Left ventricle myocardium inferior (tissue), 1 donor: ENCODE measurements at places on chromosomes 6 and 20. TPM values are rescaled to one million over a fixed set of nuclear protein-coding genes. Genes with fewer than 3 reads are reported as not detected.

GABRR1 gene
- not detected for total RNA-seq

DNA sequence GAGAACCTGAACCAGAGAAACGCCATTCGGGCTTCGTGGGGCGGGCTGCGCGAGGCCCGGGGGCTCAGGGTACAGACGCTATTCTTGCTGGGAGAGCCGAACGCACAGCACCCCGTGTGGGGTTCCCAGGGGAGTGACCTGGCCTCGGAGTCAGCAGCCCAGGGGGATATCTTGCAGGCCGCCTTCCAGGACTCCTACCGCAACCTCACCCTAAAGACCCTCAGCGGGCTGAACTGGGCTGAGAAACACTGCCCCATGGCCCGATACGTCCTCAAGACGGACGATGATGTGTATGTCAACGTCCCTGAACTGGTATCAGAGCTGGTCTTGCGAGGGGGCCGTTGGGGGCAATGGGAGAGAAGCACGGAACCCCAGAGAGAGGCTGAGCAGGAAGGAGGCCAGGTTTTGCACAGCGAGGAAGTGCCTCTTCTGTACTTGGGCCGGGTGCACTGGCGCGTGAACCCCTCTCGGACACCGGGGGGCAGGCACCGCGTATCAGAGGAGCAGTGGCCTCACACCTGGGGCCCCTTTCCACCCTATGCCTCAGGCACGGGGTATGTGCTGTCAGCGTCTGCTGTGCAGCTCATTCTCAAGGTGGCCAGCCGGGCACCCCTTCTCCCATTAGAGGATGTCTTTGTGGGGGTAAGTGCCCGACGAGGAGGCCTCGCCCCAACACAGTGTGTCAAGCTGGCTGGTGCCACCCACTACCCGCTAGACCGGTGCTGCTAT lies 904 bp downstream of the B3GALT4 start:
- no peaks in the 10 kb centered on the region for H3K27me3 ChIP-seq
- H3K4me1 ChIP-seq = peaks cover 67% of the 10 kb centered on the region
- peak overlapping the region; percentile 97 for H3K27ac ChIP-seq
- H3K4me3 ChIP-seq = peak overlapping the region; percentile 88
- no peak for DNase-seq

- H3K27ac ChIP-seq = peak overlapping the region; percentile 94
- peaks cover 5% of the 10 kb centered on the region for H3K36me3 ChIP-seq
- peaks cover 21% of the 10 kb centered on the region for H3K27me3 ChIP-seq
- H3K4me3 ChIP-seq = peak overlapping the region; percentile 80
Observed at GRCh38 chr20:609371-609964, 641 bp downstream of the TCF15 start.

DNA sequence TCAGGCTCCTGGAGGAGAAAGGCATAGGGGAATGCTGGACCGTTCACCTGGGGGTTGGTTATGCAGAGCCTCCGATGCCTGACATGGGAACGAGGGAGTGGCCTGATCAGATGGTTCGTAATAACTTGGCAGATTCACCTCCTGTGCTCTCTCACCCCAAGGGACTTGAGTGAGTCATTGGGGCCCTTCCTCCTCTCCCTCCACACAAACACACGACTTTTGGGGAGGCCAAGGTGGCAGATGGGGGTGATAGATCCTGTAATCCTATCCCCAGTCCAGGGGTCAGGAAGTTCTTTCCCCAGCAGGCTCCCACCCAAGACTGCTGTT lies 45.6 kb upstream of the ARFGEF2 start:
- H3K27me3 ChIP-seq = no peaks in the 10 kb centered on the region
- no peak overlapping the region for H3K27ac ChIP-seq
- H3K36me3 ChIP-seq = no peaks in the 10 kb centered on the region

TBX18 gene
- 3.5 TPM for total RNA-seq

DNA sequence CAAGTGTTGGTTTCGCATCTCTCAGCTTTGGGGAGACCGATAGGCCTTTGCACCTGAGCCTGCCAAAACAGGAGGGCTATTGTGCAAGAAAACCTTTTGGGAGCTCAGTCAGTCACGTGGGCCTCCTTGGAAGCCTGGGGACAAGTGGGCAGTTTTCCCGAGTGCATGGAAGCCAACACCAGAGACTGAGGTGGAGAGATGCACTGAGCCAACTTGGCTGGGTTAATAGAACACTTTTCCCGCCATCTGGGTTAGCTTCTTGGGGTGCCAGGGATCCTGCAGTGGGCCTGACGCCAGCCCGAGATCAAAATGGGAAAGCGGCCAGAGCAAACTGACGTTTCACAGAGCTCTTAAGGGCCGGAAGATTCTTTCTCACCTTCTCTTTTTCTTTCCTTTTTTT lies 2.8 kb upstream of the OOEP start:
- no peak for DNase-seq
- H3K4me3 ChIP-seq = no peak overlapping the region
- H3K27ac ChIP-seq = no peak overlapping the region
- H3K36me3 ChIP-seq = no peaks in the 10 kb centered on the region
- H3K27me3 ChIP-seq = no peaks in the 10 kb centered on the region

GGTLC1 gene
- not detected for total RNA-seq

DNA sequence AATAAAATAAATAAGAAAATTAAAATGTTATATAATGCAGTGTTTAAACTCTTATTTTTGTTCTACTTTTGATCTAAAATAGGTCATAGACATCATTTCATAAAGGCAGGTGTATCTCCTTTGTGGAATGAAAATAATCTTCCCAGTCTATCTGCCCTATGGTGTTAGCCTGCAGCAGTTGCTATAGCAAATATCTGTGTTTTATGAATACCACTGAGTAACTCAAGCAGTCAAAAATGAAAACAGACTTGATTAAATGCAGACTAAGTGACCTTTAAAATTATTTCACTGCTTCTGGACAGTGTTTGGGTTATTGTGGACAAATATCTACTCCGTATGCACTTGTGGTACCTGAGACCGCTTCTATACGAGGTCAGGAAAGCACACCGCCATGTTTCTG lies 11.8 kb downstream of the HTR1B start:
- DNase-seq = no peak
- no peaks in the 10 kb centered on the region for H3K27me3 ChIP-seq
- H3K36me3 ChIP-seq = no peaks in the 10 kb centered on the region
- no peak overlapping the region for H3K27ac ChIP-seq

SEMG1 gene
- total RNA-seq = not detected

- H3K36me3 ChIP-seq = peaks cover 44% of the 10 kb centered on the region
- DNase-seq = no peak
- no peak overlapping the region for H3K27ac ChIP-seq
- H3K27me3 ChIP-seq = no peaks in the 10 kb centered on the region
- peaks cover 17% of the 10 kb centered on the region for H3K4me1 ChIP-seq
Observed at GRCh38 chr6:129469070-129469662, 240.8 kb downstream of the ARHGAP18 start.

IPCEF1 gene
- total RNA-seq = 1.7 TPM

- H3K4me1 ChIP-seq = peaks cover 29% of the 10 kb centered on the region
- no peak overlapping the region for H3K27ac ChIP-seq
- H3K36me3 ChIP-seq = no peaks in the 10 kb centered on the region
- H3K27me3 ChIP-seq = peaks cover 46% of the 10 kb centered on the region
- H3K4me3 ChIP-seq = no peak overlapping the region
Observed at GRCh38 chr20:63343460-63344445, 17.4 kb downstream of the CHRNA4 start.

- peaks cover 25% of the 10 kb centered on the region for H3K36me3 ChIP-seq
- H3K27ac ChIP-seq = no peak overlapping the region
- H3K27me3 ChIP-seq = no peaks in the 10 kb centered on the region
- peaks cover 17% of the 10 kb centered on the region for H3K4me1 ChIP-seq
- no peak overlapping the region for H3K4me3 ChIP-seq
Observed at GRCh38 chr20:37759052-37759553, 65.3 kb downstream of the CTNNBL1 start.

DNA sequence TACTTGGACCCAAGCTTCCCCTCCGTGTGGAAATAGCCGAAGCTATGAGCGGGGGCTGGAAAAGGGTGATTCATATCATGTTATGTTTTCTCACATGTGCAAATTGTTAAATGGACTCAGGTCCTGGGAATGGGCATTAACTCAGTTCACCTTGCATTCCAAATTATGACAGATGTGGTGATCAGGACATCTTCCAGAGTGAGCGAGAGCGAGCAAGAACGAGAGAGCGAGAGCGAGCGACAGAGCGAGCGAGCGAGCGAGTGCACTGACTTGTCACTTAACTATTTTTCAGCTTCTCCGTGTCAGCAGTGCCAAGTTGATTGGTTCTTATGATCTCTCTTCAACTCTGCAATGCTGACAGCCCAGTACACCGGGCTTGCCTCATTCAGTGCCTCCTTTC lies 437.4 kb upstream of the NRSN1 start:
- H3K27ac ChIP-seq = no peak overlapping the region
- H3K4me1 ChIP-seq = no peaks in the 10 kb centered on the region
- H3K27me3 ChIP-seq = no peaks in the 10 kb centered on the region
- no peak for DNase-seq

- no peaks in the 10 kb centered on the region for H3K4me1 ChIP-seq
- H3K27me3 ChIP-seq = no peaks in the 10 kb centered on the region
- no peak overlapping the region for H3K4me3 ChIP-seq
- DNase-seq = no peak
- no peak overlapping the region for H3K27ac ChIP-seq
Observed at GRCh38 chr6:95959261-95959660, 56.5 kb upstream of the FUT9 start.

PHACTR3 gene
- total RNA-seq = 4.3 TPM

CLVS2 gene
- 0.05 TPM for total RNA-seq

EYA2 gene
- total RNA-seq = 0.63 TPM

GRCh38 chr20:23127506-23128279 lies 41.6 kb upstream of the CD93 start:
- peaks cover 68% of the 10 kb centered on the region for H3K4me1 ChIP-seq
- H3K36me3 ChIP-seq = no peaks in the 10 kb centered on the region
- H3K27me3 ChIP-seq = no peaks in the 10 kb centered on the region
- H3K4me3 ChIP-seq = no peak overlapping the region
- no peak for DNase-seq
- no peak overlapping the region for H3K27ac ChIP-seq

GDAP1L1 gene
- total RNA-seq = 0.55 TPM

DNA sequence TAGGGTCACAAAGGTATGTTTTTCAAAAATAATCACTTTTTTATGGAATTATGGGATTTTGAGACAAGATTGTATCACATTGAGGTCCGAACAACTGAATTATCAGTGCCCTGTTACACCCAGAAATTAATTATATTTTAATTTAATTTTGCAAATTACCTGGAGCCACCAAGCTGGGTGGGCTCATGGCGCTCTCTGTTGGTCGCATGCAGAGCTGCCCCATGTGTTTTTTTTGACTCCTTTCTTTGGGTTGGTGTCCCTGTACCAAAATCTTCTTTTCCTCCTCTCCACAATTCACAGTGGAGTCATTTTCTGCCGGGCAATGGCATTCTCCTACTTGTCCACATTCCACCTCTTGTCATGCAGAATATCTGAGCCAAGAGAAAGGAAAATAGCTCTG lies 38.9 kb upstream of the FRMD1 start:
- H3K36me3 ChIP-seq = no peaks in the 10 kb centered on the region
- H3K27ac ChIP-seq = no peak overlapping the region
- peaks cover 5% of the 10 kb centered on the region for H3K4me1 ChIP-seq
- no peak for DNase-seq
- H3K4me3 ChIP-seq = no peak overlapping the region

GRCh38 chr6:43702534-43703440 lies 15.2 kb upstream of the MRPS18A start:
- H3K4me3 ChIP-seq = peak overlapping the region; percentile 0
- peaks cover 91% of the 10 kb centered on the region for H3K4me1 ChIP-seq
- peak overlapping the region; percentile 94 for H3K27ac ChIP-seq
- no peaks in the 10 kb centered on the region for H3K27me3 ChIP-seq
- H3K36me3 ChIP-seq = no peaks in the 10 kb centered on the region

- H3K4me3 ChIP-seq = no peak overlapping the region
- no peaks in the 10 kb centered on the region for H3K36me3 ChIP-seq
- H3K4me1 ChIP-seq = no peaks in the 10 kb centered on the region
- H3K27ac ChIP-seq = no peak overlapping the region
- no peaks in the 10 kb centered on the region for H3K27me3 ChIP-seq
Observed at GRCh38 chr6:112846681-112847080, 499.6 kb downstream of the RFPL4B start.

- H3K36me3 ChIP-seq = no peaks in the 10 kb centered on the region
- DNase-seq = no peak
- H3K27me3 ChIP-seq = no peaks in the 10 kb centered on the region
- H3K27ac ChIP-seq = no peak overlapping the region
Observed at GRCh38 chr20:51335329-51335841, 207.1 kb downstream of the NFATC2 start.

DNA sequence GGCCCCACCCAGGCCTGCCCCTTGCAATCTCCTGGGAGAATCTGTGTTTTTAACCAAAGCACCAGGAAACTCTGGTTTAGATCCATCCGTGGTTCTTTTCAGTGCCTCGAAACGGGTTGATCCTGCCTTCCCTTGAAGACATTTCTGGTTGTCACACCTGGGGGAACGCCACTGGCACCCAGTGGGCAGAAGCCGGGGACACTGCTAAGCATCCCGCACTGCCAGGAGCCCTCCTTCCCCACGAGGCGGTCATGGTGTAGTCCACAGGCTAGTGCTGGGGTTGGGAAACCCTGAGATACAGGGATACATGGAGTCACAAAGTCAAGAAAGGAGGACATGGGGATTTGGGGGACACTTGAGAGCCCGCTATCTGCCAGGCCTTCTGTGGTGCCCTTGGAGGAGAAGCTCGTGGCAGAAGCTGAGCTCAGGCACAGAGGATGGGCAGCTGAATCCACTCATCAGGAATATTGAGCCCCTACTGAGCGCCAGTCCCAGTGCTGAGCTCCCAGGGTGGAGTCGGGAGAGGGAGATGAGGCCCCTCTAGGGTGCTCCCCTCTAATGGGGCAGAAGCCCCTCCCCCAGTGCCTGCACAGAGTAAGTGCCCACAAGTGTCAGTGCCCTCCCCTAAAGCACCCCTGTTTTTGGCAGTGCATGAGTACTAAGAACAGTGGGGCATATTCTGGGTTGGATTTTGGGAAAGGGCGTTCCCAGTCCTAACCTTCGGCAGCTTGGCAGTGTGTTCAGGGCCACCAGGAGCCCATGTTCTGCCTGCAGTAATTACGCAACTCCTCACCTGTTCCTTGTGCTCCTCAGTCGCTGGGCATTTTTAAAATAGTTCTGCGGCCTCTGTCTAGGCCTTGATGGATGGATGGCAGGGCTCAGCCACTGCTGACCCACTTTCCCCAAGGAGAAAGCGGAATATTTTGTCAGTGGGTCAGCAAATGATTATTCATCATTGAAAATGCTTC lies 25.6 kb upstream of the PHACTR3 start:
- H3K4me3 ChIP-seq = no peak overlapping the region
- no peaks in the 10 kb centered on the region for H3K36me3 ChIP-seq
- H3K4me1 ChIP-seq = peaks cover 29% of the 10 kb centered on the region
- H3K27me3 ChIP-seq = peaks cover 51% of the 10 kb centered on the region
- no peak for DNase-seq

GRCh38 chr6:3722785-3723184 lies 28.7 kb downstream of the PXDC1 start:
- no peaks in the 10 kb centered on the region for H3K27me3 ChIP-seq
- peak overlapping the region; percentile 78 for H3K27ac ChIP-seq
- no peak overlapping the region for H3K4me3 ChIP-seq
- DNase-seq = no peak
- H3K4me1 ChIP-seq = peaks cover 62% of the 10 kb centered on the region

DNA sequence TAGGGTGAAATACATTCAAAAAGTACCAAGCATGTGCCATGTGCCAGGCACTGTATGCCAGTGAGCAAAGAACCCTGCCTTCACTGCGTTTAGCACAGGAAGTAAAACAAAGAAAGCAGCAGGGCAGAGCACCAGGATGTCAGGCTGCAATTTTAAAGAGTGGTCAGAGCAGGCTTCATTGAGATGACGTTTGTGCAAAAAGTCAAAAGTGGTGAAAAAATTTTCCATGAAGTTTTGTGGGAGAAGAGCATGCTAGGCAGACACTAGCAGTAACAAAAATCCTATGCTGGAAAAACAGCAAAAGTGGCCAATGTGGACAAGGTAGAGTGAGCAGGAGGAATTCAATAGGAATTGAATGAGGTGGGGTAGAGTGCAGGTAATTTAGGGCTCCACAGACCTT lies 31.3 kb downstream of the AKIRIN2 start:
- no peak overlapping the region for H3K4me3 ChIP-seq
- H3K27ac ChIP-seq = peak overlapping the region; percentile 15
- H3K4me1 ChIP-seq = peaks cover 21% of the 10 kb centered on the region
